ENCODE measurements at places on chromosomes 7 and 10.
A peak's percentile ranks its signal among the peaks of the same experiment; 100 is the strongest.

GRCh38 chr10:48462482-48463020 lies 142.3 kb downstream of the ARHGAP22 start:
- DNase-seq = peak; percentile 22

DNA sequence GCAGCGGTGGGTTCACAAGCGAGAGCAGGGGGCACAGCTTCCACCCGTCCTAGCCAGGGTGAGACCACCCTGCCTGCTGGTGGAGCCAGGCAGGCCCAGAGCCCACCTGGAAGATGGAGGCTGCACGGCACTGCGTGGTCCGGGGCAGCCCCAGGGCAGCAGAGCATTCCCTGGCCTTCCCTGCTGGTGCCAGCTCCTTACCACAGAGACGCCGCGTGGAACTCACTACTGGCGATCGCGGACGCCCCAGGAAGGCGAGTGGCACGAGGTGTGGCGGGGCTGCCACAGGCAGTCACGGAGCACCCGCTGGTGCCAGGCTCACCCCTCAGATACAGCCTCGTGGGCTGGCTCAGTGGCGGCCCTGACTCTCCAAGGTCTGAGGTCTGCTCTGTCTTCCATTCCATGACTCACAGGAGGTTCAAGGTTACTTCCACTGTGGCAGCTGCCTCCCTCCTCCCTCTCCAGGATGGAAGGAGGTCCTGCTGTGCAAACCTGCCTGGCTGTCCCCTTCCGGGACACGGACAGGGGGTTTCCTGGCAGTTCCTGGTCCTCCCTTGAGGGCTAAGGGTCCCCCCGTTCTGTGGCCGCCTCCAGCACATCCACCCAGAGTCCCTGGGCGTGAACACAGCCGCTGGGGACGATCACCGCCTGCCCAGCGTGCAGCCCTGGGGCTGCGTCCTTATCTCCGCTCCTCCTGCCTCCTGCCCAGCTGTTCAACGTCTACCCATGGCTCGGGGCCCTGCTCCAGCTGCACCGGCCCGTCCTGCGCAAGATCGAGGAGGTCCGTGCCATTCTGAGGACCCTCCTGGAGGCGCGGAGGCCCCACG lies 3.1 kb downstream of the CYP2W1 start:
- DNase-seq = no peak

GRCh38 chr10:60205741-60206140 lies 183.9 kb downstream of the ANK3 start:
- no peak for DNase-seq

DNA sequence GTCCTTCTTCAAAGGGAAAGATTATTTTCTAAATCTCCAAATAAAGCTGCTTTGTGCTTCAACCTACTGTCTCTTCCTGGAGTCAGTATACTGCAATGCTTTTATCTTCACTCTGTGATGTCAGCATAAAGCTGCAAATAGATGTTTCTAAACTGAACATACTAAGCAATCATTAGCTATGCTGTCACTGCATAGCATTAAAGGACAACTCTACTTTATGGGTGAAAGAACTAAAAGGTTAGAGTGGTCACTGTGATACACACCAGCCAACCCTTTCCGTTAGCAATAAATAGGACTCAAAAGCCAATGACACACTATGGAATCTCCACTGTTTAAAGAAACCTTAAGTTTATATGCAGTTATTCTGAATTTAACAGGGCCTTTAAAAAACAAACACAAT lies 1.8 kb downstream of the CCDC186 start:
- DNase-seq = no peak

GRCh38 chr10:43595739-43596298 lies 10.4 kb upstream of the ZNF485 start:
- DNase-seq = peak; percentile 77

GRCh38 chr7:135386181-135386580 lies 123.7 kb downstream of the CNOT4 start:
- no peak for DNase-seq

DNA sequence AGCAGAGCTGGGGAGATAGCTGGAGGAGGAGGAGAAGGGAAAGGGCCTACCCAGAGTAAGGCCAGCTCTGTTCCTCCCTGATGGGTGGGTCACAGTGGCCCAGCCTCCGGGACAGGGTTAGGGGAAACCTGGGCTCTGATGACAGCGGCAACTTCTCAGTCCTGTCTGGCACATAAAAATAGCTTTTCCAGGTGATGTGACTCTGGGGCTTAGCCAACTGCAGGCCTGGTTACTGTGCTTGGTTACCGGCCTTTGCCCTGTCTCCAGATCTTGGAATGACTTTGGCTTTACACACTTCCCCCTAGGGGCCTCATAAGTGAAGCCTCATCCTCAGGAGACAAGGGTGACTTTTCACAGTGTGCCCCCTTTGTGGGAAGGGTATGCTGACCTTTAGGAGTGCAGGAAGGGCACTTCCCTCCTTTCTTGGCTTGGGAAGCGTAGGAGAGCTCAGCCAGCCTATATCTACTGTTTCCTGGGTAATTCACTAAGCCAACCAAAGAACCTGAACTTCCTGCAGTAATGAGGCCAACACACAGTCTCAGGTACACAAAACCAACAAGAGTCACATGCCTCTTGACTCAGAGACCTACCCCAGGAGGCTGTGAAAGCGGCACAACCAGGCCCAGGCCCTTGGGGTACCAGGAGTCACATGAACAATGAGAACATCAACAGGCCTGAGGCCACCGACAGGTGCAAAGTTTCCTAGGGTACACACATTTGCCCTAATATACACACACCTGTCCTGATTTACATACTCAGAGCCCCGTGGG lies 11.7 kb upstream of the HILPDA start:
- no peak for DNase-seq

DNA sequence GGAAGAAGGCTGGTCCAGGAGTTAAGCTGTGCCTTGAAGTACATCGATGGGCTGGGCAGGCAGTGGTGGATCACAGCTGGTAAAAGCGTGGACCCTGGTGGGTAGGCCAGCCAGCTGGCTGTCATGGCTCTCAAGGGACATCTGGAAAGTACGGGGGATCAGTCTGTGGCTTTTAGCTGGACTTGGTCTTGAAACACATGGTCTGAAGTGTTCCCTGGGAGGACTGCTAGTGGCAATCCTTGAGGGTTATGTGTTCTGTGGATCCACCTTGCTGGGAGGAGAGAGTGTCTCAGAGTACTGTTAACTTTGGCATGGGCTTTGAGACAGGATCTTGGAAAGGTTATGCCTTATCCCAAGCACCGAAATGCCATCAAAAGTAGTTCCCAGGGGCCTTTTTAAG lies 754.3 kb downstream of the SUGCT start:
- no peak for DNase-seq

- DNase-seq = no peak
Measured at GRCh38 chr7:86913709-86914108, 145.7 kb downstream of the ELAPOR2 start.

DNA sequence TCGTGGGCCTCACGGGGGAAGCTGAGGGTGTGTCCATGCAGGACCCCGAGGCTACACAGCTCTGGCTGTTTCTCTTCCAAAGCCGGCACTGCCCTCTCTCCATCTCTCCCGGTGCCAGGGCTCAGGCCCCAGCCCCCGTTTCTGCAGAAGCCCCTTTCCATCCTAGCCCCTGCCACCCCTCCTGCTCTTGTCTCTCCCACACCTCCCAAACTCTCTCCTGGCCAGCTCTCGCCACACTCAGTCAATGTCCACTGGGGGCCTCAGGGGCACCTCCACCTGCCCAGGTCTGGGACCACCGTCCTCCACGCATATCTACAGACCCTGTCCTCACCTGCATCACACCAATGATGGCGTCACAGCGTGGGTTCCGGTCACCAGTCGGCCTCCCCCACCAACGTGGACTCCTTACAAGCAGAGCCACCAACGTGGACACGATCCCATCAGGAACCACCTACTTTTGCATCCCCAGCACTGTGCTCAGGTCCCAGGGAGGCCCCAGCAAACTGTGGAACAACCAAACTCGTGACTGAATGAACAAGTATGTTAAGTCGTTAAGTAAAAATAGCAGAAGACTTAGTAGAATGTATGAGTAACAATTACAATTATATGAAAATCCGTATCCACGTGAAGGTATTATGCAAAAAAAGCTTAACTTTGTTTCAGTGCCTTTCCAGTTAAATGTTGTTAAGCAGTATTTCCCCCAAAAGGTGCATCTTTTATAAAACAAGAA lies 38.4 kb downstream of the DIP2C start:
- no peak for DNase-seq

DNA sequence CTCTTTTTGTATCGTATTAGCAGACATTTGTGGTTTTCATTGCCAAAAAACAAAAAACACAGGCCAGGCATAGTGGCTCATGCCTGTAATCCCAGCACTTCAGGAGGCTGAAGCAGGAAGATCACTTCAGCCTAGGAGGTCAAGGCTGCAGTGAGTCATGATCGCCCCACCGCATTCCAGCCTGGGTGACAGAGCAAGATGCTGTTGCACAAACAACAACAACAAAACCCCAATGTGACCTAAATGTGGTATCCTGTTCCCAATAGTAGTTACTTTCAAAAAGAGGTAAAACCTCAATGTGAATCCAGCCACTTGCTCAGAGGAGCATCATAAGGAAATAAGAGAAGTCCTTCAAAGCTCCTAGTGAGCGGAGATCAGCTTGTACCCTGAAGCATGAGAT lies 45.8 kb upstream of the SKAP2 start:
- no peak for DNase-seq

Data from natural killer cell treated with Interleukin-12 subunit alpha and Interleukin-12 subunit beta and Interleukin-15 and Interleukin-18, amount 100 ng/mL, for 72 hours (primary cell).